CD4-positive, alpha-beta T cell treated with Interleukin-15 for 1 hour (primary cell): ENCODE measurements at places on chromosomes 13 and 19.

GRCh38 chr19:5205381-5205780 is 135.2 kb downstream of the PTPRS start:
- no peak for DNase-seq

GRCh38 chr13:46388846-46389245 is 1.8 kb upstream of the RUBCNL start:
- no peak for DNase-seq

GRCh38 chr13:30789166-30789862 is 54.0 kb downstream of the ALOX5AP start:
- no peak for DNase-seq

GRCh38 chr13:22108283-22108942 is 437.5 kb downstream of the FGF9 start:
- DNase-seq, result no peak

GRCh38 chr13:33535061-33535460 is 249.5 kb upstream of the STARD13 start:
- DNase-seq, result no peak

- no peak for DNase-seq
These were observed 12.6 kb downstream of the LRRC4B start for GRCh38 chr19:50555450-50556281.

- DNase-seq, result no peak
These were observed 2.8 kb upstream of the SLC25A15 start for GRCh38 chr13:40786568-40786996.

DNA sequence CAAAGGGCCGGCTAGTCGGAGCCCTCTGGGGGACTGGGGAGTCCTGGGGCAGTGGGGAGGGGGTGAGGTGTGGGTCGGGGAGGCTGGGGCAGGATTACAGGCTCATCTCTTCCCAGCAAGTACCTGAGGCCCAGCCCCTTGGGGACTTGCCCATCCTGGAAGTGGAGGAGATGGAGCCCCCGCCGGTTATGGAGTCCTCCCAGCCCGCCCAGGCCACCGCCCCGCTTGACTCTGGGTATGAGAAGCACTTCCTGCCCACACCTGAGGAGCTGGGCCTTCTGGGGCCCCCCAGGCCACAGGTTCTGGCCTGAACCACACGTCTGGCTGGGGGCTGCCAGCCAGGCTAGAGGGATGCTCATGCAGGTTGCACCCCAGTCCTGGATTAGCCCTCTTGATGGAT is 9.9 kb downstream of the PALM3 start:
- DNase-seq, result no peak

GRCh38 chr19:3413796-3414327 is 47.5 kb downstream of the NFIC start:
- no peak for DNase-seq

DNA sequence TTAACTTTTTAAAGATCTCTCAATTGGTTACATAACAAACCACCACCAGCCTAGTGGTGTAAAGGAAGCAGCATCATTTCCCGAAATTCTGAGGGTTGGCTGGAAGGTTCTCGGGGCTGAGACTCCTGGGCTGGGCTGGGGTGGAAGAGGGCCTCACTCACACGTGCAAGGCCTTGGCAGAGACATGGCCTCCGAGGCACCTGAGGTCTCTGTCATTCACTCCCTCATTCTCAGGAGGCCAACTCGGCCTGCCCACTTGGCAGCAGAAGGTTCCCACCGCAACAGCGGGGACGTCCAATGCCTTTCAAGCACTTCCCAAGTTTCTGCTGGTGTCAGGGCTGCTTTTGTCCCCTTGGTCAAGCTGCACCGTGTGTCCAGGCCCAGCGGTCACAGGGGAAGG is 18.6 kb upstream of the RASA3 start:
- peak; percentile 49 for DNase-seq

- DNase-seq, result peak; percentile 65
These were observed 287.3 kb downstream of the COG6 start for GRCh38 chr13:39942552-39943273.

- DNase-seq, result no peak
These were observed 38.7 kb downstream of the KCTD4 start for GRCh38 chr13:45162194-45162593.

DNA sequence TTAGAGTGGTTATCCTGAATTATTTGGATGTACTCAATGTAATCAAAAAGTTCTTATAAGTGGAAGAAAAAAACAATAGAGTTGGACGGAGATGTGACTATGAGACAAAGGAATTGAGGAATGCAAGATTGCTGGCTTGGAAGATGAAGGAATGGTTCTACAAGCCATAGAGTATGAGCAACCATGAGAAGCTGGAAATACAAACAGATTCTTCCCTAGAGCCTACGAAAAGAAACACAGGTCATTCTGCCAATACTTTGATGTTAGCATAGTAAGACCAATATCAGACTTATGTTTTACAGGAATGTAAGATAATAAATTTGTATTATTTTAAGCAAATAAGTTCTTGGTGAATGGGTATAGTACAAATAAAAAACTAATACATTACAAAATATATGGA is 249.2 kb downstream of the DIAPH3 start:
- no peak for DNase-seq

GRCh38 chr19:7140137-7140536 is 70.6 kb downstream of the ZNF557 start:
- no peak for DNase-seq

GRCh38 chr13:111957913-111958450 is 109.0 kb upstream of the SOX1 start:
- DNase-seq, result no peak

DNA sequence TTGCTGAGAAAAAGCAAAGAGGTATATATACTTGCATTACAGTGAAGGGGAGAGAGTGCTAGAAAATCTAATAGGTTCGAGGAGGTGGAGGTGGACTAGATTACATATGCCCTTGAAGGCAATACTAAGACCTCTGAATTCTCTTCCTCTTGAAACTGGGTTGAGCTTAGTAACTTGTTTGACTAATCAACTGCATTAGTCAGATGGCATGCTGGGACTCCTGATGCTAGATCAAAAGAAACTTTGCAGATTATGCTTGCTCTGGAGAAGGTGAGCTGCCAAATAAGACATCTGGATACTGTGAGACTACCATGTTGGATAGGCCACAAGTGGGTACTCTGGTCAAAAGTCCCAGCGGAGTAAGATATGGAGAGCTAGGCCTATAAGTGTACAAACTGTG is 331.3 kb downstream of the KLF5 start:
- DNase-seq, result no peak

GRCh38 chr19:33298146-33298911 is 4.0 kb downstream of the CEBPA start:
- DNase-seq, result peak; percentile 17

GRCh38 chr13:26819046-26819445 is 58.5 kb upstream of the GPR12 start:
- no peak for DNase-seq

DNA sequence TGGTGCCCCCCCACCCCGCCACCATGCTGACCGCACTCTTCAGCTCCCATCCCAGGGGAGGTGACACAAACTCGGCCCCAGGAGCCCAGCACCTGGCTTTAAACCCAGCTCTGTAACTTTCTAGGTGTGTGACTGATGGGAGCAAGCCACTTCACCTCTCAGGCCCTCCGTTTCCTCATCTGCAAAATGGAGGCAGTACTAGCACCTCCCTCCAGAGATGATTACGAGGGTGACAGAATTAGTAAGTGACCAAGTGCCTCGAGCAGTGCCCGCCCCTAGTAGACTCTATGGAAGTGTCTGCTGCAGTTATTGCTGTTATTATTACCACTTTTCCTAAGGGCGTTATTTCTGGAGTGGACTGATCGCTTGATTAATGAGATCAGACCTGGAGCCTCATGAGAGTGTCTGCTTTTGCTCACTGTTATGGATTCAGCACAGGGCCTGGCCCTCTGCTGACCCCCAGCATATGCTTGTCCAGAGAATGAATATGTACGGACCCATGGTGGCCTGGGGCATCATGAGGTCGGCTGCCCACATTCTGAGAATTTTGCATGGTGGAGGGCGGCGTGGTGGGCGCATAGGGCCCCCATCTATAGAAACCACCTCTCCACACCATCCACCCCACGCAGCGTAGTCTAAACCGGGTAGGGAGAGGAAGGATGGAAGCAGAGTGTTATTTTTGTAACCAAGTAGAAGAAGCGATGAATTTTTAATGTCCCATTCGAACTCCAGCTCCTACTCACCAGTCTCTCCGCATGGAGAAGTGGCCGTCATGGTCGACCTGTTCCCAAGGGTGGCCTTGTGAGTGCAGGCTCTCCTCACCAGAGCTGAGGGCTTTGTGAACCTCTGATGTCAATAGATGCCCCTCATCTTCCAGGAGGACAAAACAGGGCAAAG is 48.2 kb downstream of the CAPN12 start:
- no peak for DNase-seq

GRCh38 chr13:31674051-31674450 is 65.3 kb upstream of the RXFP2 start:
- no peak for DNase-seq

DNA sequence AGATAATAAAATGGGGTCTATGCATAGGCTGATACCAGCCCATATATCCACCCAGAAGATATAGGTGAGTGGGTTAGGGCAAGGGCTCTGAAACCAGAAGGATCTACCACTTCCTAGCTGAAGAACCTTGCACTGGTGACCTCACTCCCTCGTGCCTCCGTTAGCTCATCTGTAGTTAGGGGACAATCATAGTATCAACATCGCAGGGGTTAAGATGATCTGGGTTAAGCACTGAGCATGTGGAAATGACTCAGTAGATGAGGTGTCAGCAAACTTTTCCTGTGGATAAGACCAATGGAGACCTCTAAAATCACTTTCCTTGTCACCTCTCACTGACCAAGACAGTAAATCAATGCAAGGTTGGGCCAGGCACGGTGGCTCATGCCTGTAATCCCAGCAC is 30.5 kb downstream of the TNFSF14 start:
- no peak for DNase-seq

GRCh38 chr13:80844164-80844563 is 503.2 kb upstream of the SPRY2 start:
- DNase-seq, result no peak

DNA sequence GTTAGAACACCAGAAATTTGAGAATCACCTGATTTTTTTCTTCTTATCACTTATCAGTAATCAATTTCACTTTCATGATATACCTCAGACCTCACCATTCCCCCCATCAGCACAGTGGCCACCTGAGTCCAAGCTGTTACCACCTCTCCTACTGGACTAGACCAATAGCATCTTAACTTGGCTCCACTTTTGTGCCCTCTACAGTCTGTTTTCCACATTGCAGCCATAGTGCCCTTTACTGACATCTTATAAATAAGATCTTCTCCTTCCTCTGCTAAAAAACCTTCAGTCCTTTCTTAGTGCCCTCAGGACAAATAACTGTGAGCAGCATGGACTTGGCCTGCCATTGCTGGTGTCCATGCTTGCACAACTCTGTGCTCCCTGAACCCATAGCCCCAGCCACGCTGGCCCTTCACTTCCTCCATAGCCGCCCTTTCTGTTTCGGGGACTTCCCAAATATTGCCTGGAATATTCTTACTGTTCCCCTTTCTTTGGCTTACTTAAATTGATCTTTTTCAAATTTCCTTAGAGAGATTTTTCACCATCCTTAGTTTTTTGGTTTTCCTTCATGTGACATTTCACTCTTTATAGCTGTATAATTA is 380.8 kb downstream of the LMO7 start:
- DNase-seq, result no peak

GRCh38 chr19:32691952-32692726 is 518 bp downstream of the NUDT19 start:
- DNase-seq, result peak; percentile 64

GRCh38 chr19:17766543-17767131 is 15.4 kb downstream of the FCHO1 start:
- DNase-seq, result peak; percentile 62

GRCh38 chr19:15332311-15332996 is at the start of gene BRD4:
Gene BRD4 (minus strand): TSS chr19:15332539. CDS start chr19:15273099, 59,440 bp downstream.
- peak; percentile 74 for DNase-seq

DNA sequence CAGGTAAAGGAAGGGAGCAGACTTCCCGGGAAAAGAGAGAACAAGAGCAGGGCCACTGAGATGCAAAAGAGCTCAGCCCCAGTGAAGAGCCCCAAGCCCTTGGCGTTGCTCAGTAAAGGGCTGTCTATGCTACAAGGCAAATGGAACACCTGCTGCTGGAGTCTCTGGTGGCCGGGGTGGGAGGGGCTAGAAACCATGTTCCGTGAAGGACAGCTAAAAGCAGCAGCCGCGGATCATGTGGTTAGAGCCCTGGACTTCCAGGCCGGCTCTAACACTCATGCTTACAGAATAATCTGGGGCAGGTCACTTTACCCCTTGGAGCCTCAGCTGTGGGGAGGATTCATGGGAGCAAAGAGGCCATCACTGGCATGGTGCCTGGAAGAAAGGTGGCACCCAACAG is 17.8 kb downstream of the POU2F2 start:
- peak; percentile 28 for DNase-seq

DNA sequence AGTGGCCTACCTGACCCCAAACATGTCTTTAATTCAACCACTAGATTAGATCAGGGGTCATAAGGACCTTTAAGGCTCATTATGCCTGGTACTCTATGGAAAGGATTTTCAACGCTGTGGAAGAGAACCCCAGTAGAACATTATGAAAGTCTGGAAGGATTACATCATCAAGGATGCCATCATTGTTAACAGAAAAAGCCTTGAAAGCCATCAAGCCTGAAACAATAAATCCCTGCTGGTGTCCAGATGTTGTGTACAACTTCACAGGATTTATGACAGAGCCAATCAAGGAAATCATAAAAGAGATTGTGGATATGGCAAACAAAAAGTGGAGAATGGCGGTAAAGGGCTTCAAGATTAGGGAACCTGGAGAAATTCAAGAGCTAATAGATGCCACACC is 59.7 kb downstream of the NAA16 start:
- no peak for DNase-seq
